ENCODE measurements at places on chromosomes 5 and 9.

DNA sequence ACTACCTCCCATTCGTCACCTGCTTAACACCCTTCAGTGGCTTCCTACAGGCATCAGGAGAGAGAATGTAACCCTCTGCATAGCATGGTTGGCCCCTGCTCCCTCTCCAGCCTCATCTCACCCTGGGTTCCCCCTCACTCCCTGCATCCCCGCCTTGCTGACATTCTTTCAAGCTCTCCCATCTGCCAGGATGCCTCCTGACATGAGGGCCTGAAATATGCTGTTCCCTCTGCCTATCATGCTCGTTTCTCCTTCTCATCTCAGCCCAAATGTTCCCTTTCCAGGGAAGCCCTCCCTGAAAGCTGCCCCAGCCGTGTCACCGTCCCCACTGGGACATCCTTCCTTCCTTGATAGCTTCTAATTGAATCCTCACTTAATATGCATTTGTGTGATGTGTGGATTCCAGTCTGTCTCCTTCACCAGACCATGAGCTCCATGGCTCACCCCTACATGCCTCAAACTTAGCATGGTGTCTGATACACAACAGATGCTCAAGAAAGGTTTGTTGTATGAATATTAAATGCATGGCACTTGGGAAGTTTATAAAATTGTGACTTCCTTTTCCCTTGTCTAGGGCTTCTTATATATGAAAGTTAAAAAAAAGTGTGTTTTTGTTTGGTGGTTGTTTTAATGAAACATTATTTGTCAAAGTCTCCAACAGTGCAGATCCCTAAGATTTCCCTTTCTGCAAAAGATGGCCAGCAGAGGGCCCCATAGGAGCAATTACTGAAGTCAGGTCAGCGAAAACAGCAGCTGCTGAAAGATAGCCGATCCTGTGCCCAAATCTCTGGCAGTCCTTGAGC lies 7.3 kb upstream of the C5orf58 start:
- peak; percentile 86 for DNase-seq

- DNase-seq = no peak
Observed at GRCh38 chr5:10306114-10306513, 1.6 kb downstream of the CMBL start.

DNA sequence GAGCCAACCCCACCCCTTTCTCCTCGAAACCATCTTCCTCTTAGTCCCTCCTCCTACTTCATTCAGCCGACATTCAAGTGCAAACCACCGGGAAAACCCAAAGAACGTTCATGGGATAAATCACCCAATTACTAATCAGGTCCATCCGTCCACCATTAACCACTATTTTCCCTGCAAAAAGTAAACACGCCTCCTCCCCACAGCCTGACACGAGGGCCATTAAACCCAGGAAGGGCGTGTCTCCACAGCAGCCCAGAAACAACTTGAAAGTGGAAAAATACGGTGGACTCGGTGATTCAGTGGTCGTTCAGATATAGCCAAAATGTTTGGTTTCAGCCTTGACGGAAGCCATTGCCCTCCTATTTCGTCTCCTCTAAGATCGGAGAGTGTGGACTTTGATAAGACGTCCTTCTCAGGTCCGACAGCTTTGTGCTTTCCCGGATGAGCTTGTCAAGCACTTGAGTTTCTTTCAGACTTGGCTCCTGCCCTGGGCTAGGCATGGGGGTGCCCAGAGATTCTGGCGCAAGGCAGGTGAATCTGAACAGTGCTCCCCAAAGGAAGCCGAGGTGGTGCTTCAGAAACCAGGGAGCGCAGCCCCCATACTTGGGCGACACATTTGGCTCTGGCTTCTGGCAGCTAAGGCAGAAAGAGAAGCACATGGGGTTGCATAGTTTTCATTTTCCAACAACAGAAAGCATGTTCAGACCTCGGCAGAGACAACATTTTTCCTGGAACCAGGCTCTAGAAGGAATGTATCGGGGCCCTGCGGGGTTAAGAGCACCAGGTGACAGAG lies 56.6 kb downstream of the SMIM23 start:
- DNase-seq = no peak

DNA sequence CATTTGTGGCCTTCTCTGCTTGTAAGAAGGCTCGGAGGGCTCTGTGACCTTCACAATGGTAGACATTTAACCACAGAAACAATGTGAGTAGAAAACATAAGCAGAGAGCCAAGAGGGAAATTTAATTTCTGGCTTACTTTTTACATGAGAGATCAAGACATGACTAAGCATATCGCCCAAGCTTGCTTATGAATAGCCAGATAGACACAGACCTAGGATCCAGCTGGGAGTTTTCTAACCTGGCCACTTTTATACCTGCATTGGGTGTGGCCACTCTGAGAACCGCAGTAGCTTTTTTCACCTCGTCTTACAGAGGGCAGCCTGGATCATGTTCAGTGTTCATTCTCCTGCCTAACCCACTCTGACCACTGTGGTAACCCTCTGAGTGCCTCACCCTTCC lies 244.9 kb upstream of the KCNN2 start:
- no peak for DNase-seq

DNA sequence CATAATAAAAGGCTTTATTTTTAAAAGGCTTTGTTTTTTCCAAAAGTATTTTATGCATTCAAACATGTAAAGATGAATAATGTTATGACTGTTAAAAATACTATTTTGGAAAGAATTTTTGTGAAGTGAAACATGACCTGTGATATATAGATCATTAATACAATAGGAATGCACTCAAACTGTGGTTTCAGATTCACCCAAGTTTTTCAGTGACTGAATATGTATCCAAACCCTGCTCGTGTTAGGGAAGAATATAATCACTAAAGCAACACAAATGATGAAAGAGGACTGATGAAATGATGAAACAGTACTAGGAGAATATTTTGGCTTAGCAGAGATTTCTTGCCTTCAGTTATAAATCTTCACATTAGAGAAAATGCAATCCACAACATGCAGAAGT lies 278.0 kb downstream of the ADAMTS6 start:
- no peak for DNase-seq

DNA sequence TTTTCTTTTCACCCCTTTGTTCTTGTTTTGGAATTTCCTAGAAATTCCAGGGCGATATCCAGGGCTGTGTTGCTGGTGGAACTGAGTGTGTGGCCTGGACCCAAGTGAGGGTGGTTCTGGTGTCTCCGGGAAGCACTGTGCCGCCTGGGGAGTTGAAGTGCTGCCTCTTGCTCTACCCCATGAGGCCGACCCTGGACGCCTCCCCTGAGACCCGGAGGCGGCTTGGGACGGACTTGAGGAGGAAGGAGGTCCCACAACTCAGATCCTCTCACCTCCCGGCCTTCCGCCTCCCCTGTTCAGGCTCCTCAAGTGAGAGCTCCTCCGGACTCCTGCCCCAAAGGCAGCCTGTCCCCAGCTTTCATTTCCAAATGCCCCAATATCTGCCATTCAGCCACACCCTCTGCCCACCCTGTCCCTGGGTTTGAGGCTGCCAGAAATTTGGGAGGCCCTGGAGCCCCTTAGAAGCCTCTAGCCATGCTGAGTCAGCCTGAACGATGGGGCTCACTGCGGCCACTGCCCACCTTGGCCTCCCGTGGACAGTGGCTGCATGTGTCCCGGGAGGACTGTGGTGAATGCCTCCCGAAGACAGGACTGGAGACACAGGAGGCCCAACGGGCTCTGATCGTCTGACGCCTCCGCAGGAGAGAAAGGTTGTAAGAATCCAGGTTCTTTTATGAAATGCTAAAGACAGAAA lies 42.6 kb upstream of the SLC6A19 start:
- DNase-seq = no peak

- DNase-seq = no peak
Observed at GRCh38 chr9:90899287-90899686, 97.7 kb downstream of the SYK start.

DNA sequence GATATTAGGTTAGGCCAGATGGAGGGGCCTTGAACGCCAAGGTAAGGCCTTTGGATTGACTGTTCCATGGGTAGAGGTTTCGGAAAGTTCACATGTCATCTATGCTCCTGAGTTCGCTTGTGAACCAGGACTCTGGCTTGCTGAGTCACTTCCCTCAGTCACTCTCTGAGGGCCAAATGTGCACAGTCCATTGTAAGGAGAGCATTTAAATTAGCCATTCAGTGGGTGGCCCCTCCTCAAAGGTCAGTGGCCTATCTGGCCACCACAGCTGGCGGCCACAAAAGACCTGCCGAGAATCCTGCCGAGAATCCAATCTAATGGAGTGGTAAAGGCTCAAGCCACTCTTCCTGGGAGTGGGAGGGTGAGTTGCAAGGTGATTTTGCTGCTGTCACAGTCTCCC lies 58.9 kb upstream of the ARAP3 start:
- DNase-seq = no peak

GRCh38 chr5:142881076-142881783 lies 111.1 kb downstream of the ARHGAP26 start:
- DNase-seq = no peak

- DNase-seq = no peak
Observed at GRCh38 chr5:1325191-1325741, 19.6 kb downstream of the CLPTM1L start.

GRCh38 chr9:34365282-34365681 lies 11.4 kb downstream of the MYORG start:
- DNase-seq = no peak

DNA sequence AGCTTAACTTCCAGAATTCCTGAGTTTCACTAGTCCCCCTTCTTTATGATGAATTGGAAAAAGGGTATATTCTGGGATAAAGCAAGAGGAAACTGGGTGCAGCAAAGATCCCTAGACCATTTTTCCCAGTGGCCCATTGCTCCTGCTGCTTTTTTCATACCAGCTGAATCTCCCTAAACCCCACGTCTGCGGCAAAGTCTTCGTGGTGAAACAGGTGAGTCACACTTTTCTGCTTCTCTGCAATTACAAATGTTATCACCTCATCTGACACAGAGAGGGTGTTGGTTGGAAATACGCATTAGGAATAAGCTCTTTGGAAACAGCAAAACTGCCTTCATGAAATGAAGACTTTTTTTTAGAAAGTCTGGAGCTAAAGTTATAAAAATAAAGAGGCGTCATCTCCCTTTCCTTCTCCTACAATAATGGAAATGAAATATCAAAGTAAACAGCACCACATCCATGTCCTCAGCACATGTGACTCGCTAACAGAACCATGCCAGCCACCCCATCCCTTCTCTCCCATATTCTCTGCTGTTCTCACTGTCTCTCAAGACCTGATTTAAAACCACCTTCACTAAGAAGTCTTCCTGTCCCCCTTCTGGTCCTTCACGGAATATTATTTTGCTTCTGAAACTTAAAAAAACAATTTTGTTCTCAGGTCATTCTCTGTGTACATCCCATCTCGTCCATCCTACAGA lies 39.5 kb upstream of the GLRX start:
- DNase-seq = peak; percentile 57

DNA sequence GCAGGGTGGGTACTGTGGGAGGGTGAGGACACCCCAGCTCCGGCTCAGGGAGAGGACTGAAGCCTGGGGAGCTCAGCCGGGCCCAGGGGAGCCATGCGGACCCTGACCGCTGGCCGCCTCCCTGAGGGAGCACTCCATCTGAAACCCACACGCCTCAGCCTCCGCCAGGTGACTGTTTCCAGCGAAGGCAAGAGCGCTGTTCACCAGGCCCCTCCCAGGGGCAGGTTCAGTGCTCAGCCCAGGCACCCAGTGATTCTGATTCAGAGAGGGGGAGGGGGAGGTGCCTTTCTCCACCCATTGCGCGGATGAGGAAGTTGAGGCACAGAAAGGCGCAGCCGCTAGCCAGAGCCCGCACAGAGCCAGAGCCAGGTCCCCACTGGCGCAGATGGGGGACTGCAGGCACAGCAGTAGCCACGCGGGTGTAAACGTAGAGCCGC lies 27.0 kb downstream of the ADGRD2 start:
- DNase-seq = peak; percentile 15

GRCh38 chr9:113164536-113165300 lies 13.9 kb downstream of the SLC31A2 start:
- DNase-seq = no peak

DNA sequence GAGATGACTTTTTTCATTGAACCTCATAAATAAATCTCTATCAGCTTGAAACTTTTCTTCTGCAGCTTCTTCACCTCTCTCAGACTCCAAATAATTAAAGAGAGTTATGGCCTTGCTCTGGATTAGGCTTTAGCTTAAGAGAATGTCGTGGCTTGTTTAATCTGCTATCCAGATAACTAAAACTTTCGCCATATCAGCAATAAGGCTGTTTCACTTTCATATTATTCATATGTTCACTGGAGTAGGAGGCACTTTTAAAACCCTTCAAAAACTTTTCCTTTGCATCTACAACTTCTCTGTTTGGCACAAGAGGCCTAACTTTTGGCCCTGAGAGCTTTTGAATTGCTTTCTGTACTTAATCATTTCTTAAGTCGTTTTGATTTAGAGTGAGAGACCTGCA lies 386.9 kb upstream of the FAM174A start:
- DNase-seq = no peak

GRCh38 chr5:125160787-125161502 lies 414.5 kb upstream of the ZNF608 start:
- DNase-seq = no peak

GRCh38 chr9:33167084-33167971 lies at the start of gene B4GALT1:
Gene B4GALT1 (minus strand): TSS chr9:33167336. CDS start chr9:33167169, 167 bp downstream.
- DNase-seq = peak; percentile 96

- no peak for DNase-seq
Observed at GRCh38 chr5:144710637-144711036, 540.0 kb downstream of the KCTD16 start.

- DNase-seq = no peak
Observed at GRCh38 chr9:115198001-115198400, 80.0 kb upstream of the TNC start.

DNA sequence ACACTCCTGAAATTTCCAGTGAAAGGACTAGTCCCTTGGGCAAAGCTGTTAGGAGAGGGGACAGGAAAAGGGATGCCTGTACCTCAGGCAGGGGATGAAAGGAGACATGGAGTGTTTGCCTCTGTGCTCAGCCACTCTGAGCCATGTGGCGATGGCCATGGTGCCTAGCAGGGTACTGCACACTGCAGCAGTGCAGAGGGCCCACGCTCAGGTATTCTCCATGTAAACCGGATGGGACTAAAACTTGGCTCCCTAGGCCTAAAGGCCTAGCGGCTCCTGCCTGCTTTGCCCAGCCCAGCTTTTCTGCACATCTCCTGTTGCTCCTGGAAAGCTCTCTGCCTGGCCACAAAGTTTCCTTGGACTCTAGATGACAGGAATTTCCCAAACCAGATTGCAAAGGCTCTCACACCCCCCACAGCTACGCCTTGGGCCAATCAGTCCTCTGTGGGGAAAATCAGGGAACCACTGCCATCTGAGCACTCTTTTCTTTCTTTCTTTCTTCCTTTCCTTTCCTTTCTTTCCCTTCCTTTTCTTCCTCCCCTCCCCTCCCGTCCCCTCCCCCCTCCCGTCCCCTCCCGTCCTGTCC lies 44.3 kb downstream of the HABP4 start:
- DNase-seq = no peak
